ENCODE measurements at places on chromosomes 7 and 10.

GRCh38 chr10:67433276-67433675 is 262.7 kb downstream of the CTNNA3 start:
- no peak for DNase-seq

DNA sequence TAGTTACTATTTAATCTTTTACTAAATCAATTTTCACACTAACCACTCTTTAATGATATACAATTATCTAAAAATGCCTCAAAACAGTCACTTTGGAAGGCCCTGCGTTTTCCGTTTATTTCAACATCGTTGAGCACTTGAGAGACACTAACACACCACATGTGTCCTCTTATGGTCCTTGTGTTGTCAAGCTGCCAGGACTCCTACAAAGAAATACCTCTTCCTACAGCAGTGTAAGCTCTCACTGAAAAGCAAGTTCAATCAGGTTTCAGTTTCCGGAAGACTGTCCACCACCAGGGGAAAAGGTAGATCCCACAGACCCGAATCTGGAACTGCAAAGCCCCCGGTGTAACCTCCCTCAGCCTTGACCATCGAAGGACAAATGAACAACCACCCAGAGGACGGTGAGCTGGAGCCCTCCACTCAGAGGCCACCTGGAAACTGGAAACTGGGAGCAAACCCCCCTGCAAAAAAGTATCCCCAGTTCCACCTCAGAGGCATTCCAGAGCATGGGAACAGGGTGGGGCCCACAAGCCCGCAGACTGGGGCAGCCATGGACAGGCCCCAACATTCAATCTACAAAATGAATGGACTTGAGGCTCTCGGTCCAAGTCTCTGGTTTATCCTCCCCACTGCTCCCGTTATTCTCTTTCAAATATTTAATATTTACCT is 37.6 kb downstream of the KCNH2 start:
- DNase-seq = no peak

DNA sequence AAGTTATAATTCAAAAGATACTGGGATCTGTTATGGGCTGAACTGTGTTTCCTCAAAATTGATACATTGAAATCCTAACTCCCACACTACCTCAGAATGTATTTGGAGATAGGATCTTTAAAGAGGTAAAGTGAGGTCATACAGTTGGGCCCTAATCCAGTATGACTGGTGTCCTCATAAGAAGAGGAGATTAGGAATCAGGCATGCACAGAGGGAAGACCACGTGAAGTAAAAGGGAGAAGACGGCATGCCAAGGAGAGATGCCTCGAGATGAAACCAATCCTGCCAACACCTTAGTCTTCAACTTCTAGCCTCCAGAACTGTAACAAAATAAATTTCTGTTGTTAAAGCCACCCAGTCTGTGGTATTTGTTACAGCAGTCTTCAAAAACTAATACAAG is 5.9 kb upstream of the CFAP69 start:
- no peak for DNase-seq

DNA sequence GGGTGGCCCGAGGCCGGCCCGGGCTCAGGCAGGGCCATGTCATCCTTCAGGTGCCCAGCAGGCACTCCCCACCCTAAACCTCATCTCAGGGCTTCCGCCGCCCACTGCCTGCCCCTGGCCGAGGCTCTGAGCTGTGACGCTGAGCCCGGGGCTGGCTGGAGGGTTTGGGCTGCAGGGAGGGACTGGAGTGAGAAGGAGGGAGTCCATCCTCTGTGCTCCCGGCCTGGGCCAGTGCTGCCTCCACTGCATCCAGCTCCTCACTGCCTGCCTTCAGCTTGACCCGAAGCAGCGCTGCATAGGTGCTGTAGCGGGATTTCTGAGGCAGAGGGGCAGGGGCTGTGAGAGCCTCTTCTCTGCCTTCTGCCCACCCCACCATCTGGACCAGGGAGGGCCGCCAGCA is 7.6 kb downstream of the NFKB2 start:
- DNase-seq = no peak

GRCh38 chr10:129371541-129371940 is 95.5 kb upstream of the MGMT start:
- DNase-seq = no peak

GRCh38 chr7:143314127-143314526 is 1.8 kb upstream of the CLCN1 start:
- no peak for DNase-seq

GRCh38 chr7:84251277-84251781 is 56.7 kb upstream of the SEMA3A start:
- no peak for DNase-seq

- DNase-seq = no peak
These were observed 56.3 kb upstream of the ABCB5 start for GRCh38 chr7:20558963-20559716.

DNA sequence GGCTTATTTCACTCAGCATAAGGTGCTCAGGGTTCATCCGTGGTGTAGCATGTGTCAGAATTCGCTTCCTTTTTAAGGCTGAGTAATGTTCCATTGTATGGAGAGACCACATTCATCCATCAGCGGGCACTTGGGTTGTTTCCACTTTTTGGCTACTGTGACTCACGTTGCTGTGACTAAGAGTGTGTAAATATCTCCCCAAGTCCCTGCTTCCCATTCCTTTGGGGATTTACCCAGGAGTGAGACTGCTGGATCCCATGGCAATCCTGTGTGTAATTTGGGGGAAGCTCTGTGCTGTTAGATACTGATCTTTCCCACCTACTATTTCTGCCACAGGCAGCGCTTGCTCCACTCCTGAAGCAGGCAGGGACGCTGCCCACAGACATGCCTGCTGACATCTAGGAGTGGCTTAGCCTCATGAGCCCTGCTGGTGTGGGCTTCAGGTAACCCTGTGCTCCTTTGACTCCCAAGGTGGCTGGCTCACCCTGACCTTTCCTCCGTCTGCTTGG is 346.0 kb downstream of the FRMD4A start:
- DNase-seq = no peak

DNA sequence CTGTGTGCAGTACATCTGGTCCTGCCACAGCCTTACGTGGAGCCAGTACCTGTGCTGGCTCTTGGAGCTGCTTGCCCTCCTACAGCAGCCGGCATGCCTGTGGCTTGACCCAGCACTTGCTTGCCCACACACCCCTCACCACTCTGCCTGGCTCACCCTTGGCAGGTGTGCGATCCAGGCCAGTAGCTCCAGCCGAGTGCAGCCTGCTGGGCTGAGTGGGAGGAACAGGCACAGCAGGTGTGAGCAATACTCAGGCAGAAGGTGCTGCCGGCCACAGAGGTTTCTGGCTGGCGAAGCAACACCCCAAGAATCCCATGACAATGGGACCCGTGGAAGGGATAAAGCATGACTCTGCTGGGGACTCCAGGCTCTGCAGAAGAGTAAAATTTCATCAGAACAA is 173.5 kb upstream of the ADCY1 start:
- DNase-seq = no peak

GRCh38 chr7:34327681-34328080 is 330.3 kb upstream of the NPSR1 start:
- DNase-seq = no peak

DNA sequence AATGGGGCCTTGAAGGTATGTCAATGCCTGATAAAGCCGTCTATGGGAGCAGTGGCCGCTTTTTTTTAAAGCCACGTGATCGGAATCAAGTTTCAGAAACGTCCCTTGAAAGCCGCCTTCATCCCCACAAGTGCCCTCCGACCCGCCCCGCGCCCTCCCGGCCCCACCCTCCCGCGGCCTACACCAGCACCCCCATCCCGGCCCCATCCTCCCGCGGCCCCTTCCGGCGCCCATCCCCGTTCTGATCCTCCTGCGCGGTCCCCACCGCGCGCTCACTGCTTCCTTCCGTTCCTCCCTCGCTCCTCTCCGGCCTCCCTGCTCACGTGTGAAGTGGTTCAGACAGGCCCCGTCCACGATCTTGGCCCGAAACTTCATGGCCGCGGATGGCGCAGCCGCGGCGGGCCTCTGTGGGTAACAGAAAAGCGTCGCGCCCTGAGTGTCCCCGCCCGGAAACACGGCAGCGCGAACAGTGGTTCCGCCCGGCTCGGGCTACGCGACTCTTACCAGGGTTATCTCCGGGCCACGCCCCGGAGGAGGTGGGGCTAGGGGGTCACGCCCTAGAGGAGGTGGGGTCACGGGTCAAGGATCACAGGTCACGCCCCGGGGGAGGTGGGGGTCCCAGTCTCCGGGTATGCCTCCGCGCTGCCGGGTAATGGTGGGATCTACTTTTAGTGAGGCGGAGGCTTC is at the start of gene HUS1:
Gene HUS1, minus strand, starts transcription at position 471 of the 687 bp plus-strand sequence. Its CDS starts 96 bp downstream, at position 375.
- DNase-seq = peak; percentile 97

GRCh38 chr7:2701832-2702593 is 14.0 kb downstream of the AMZ1 start:
- DNase-seq = no peak

- no peak for DNase-seq
These were observed 70.1 kb downstream of the ST7 start for GRCh38 chr7:117023325-117023854.

- no peak for DNase-seq
These were observed 46.9 kb upstream of the TRIM8 start for GRCh38 chr10:102597131-102597991.

DNA sequence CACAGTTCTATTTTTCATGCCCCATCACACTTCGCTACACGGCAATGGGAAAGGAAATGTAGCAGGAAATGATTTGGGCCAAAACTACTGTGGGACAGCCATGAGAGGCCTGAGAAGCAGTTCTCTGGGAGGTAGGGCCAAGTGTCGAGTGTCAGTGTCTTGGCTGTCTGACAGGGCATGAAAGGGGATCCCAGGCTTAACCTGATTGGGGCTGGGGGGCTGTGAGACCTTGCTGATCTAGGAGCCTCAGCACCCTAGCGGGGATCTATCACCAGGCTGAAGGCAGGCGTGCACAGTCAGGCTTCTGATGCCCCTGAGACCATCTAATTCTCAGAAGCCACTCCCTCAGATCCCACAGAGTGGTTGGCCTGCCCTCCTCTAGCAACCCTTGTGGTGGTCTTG is 58.2 kb upstream of the SLC25A13 start:
- no peak for DNase-seq

- peak; percentile 89 for DNase-seq
These were observed 37.6 kb upstream of the SVOPL start for GRCh38 chr7:138738551-138739335.

GRCh38 chr7:147539685-147540084 is 1050.9 kb upstream of the C7orf33 start:
- no peak for DNase-seq

DNA sequence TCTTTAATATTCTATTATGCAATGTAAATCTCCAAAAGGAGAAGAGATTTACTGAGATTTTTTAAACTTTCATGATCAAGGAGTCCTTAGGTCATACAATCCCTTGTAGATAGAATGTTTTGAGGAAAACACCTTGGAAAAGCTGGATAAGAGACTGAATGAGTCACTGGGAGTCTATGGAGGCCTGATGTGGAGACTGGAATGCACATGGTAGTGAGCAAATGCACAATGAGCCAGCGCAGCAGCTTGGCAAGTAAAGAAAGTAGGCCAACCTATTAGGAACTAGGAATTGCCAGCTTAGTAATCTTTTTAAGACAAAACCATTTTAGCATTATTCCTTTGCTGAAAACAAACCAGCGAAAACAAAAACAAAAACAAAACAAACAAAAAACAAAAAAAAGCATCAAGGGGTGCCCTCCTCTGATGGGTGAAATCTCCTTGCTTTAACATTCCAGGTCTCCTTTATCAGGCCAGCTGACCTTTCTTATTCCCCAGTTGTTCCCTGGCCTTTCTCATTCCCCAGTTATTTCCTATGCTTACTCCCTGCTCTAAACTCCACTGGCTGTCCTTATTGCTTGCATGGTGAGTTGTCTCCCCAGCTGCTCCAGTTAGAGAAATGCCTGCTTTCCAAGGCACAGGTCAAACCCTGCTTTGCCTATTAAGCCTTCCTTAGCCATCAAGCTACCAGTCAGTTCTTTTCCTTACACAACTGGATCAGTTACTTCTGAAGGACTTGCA is 135.8 kb downstream of the PLCE1 start:
- no peak for DNase-seq

GRCh38 chr7:43926798-43927123 is 525 bp downstream of the UBE2D4 start:
- no peak for DNase-seq

DNA sequence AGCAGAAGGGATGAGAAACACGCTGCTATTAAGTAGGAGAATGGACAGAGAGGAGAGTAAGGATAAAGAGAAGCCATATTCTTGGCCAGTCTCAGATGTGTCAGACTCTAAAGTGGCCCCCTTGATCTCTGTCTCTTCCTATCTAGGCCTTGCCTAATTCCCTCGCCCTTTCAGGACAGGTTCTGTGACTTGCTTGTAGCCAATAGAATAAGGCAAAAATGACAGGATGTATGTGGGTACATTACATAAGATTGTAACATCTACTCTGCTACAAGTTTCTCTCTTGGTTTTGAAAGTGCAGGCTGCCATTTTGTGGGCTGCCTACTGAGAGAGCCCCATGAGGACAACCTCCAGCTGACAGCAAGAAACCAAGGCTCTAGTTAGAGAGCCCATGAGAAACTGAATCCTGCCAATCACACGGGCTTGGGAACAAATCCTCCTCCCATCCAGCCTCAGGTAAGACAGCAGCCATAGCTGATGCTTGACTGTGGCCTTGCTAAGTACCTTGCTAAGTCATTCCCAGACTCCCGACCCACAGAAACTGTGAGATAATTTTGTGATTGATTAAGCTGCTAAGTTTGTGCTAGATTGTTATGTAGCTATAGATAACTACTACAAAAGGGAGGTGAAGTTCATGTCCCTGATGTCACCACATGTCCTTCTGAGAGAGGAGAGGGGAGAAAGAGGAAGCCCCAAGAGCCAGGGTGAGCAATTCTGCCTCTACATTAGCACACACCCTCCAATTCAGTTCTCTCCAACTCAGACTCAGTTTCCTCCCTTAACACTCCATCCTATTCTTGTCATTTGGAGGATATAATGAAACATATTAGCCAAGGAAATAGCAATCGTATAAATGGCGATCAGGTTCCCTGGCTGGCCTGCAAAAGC is 185.5 kb downstream of the SGMS1 start:
- no peak for DNase-seq

GRCh38 chr10:105279101-105279500 is 638.0 kb downstream of the SORCS3 start:
- DNase-seq = no peak

- no peak for DNase-seq
These were observed 297.9 kb upstream of the FZD1 start for GRCh38 chr7:90966346-90966745.

GRCh38 chr10:79270466-79271246 is 76.6 kb upstream of the PPIF start:
- no peak for DNase-seq

- peak; percentile 60 for DNase-seq
These were observed 200.3 kb downstream of the PRPF18 start for GRCh38 chr10:13787015-13787421.

DNA sequence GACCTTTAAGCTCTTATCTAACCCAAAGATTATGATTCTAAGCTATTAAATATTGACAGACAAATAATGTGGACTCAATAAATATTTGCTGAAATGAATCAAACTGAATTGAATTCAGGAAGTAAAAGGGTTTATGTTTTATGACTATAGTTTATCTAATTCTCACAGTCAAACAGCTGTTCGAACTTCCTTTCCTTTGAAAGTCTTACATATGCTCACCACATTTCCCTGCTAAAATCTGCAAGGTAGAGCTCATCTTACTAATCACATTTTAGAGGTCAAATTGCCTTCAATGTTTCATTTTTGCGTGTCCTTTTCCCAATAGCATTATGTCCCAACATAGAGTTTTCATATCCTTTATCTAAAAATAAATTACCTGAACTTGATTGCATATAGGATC is 154.9 kb upstream of the PPP1R3A start:
- no peak for DNase-seq

- no peak for DNase-seq
These were observed 1.9 kb upstream of the EPHB4 start for GRCh38 chr7:100829150-100829716.

- no peak for DNase-seq
These were observed 67.6 kb upstream of the GSDME start for GRCh38 chr7:24824896-24825295.

GRCh38 chr7:131893631-131894340 is 337.4 kb upstream of the PODXL start:
- DNase-seq = no peak

All from activated naive CD8-positive, alpha-beta T cell treated with anti-CD3 and anti-CD28 coated beads, Interleukin-2, amount 10 ng/mL, durations not matched to agents 7 days and 5 days (primary cell).